ENCODE measurements at places on chromosomes 5 and 9.

- DNase-seq, result no peak
Measured at GRCh38 chr9:75964427-75964826, 74.0 kb downstream of the PCSK5 start.

GRCh38 chr5:35232124-35232523 is 1.8 kb upstream of the PRLR start:
- DNase-seq, result no peak

- DNase-seq, result no peak
Measured at GRCh38 chr5:164361986-164362385, 856.6 kb downstream of the MAT2B start.

GRCh38 chr9:124274226-124274625 is 16.5 kb downstream of the NEK6 start:
- DNase-seq, result no peak

DNA sequence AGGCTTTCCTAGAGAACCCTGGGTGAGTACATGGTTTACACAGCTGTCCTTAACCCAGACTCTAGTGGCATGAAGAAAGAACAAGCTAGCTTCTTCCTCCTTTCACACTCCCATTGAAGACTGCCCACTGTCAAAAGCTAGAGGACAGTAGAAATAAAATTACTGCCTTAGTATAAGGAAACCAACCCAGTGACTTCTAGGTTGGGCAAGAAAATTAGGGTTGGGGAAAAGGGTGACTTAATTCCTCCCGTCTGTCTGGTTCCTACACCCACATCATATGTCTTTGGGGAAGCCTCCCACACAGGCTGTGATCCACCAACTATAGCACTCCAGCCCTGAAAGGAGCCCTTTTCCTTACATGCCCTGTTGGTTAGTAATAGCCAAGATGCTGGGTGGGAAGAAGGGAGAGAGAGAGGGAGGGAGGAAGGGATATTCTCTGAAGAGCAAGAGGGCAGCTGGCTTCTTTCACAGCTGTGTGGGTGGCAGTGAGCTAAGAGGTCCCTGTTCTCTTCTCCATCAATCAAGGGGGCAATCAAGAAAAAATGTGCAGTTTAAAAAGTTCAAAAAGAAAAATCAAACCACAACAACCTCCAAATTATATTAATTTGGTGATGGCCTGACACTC is 21.7 kb downstream of the HBEGF start:
- no peak for DNase-seq

GRCh38 chr5:145056800-145057199 is 778.3 kb downstream of the PRELID2 start:
- DNase-seq, result no peak

GRCh38 chr9:76516350-76516749 is 57.4 kb downstream of the GCNT1 start:
- DNase-seq, result no peak

- no peak for DNase-seq
Measured at GRCh38 chr9:131692612-131693562, 47.0 kb downstream of the RAPGEF1 start.

DNA sequence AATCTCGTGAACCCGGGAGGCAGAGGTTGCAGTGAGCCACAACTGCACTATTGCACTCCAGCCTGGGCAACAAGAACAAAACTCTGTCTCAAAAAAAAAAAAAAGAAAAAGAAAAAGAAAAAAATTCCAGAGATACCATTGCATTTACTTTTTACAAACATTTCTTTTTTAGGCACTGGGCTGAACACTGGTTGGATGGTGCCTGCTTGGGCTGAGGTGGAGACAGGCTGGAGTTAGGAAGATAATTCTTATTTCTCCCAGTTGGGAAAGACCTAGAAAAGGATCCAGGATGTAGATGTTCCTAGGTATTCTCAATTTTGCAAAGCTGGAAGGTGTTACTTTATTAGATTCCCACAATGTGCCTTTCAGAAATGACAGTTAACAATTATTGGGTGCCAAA is 49.9 kb upstream of the JMY start:
- no peak for DNase-seq

GRCh38 chr5:154218786-154219185 is 28.3 kb downstream of the GALNT10 start:
- DNase-seq, result no peak

DNA sequence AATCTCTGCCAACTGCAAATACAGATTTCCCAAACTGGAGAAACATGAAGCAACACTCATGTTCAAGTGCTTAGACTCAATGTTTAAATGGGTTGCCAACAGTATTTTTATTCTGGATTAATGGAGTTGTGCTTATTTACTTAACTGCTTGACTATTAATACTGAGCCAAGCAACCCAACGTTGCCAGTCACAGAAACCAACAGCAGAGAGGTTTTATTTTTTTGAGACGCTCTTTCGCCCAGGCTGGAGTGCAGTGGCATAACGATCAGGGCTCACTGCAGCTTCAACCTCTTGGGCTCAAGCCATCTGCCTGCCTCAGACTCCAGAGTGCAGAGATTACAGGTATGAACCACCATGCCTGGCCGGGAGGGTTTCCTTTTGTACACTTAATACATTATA is 8.5 kb upstream of the TMEM268 start:
- DNase-seq, result no peak

Data from brain pericyte (primary cell).